ENCODE measurements at places on chromosomes 16 and 17.

DNA sequence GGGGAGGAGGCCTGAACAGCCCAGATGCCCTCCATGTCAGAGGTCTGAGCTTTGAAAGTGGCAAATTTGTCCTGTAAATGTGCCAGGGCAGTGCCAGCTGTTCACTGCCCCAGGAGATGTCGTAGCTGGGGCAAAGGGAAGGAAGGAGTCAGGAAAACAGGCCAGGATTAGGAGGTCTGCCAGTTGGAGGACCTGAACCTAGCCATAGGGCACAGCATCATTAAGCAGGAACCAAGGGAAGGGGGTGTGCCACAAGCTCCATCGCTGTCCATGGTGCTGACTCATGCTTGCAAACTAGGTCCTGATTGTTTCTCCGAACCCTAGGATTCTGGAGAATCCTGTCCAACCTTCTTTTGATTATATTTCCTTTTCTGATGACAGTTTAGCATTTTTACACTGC, 124.2 kb downstream of the TMEM132E start:
- peak; percentile 55 for DNase-seq

DNA sequence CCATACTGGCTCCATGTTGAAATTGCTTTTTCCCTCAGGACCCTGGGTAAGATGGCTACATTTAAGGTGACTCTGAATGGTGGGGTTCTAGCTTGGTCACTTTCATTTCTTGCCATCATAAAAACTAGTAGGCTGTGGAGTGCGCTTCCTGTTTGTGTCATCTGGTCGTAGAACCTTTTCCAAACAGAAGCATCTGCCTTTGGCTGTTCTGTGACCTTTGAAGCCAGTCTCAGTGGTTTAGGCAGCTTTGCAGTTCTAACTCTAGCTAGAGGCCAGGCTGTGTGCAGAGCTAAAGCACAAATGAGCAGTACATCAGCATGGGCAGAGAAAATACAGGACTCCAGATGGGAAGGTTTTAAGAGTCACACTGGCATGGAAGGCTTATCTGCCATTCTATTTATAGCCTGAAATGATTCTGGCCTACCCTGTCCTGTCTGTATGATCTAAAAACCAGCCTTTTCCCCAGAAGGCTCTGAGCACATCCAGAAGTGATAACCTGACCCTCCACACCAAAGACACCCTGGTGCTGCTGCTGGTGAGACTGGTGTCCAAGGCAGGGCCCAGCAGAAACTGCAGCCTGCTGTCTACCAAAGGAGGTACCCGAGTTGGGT, 8.6 kb downstream of the ESRP2 start:
- no peak for DNase-seq

- DNase-seq: no peak
Measured at GRCh38 chr17:43027091-43028032, 2.3 kb downstream of the RND2 start.

GRCh38 chr16:12063435-12063834, 86.9 kb downstream of the SNX29 start:
- DNase-seq: peak; percentile 4

DNA sequence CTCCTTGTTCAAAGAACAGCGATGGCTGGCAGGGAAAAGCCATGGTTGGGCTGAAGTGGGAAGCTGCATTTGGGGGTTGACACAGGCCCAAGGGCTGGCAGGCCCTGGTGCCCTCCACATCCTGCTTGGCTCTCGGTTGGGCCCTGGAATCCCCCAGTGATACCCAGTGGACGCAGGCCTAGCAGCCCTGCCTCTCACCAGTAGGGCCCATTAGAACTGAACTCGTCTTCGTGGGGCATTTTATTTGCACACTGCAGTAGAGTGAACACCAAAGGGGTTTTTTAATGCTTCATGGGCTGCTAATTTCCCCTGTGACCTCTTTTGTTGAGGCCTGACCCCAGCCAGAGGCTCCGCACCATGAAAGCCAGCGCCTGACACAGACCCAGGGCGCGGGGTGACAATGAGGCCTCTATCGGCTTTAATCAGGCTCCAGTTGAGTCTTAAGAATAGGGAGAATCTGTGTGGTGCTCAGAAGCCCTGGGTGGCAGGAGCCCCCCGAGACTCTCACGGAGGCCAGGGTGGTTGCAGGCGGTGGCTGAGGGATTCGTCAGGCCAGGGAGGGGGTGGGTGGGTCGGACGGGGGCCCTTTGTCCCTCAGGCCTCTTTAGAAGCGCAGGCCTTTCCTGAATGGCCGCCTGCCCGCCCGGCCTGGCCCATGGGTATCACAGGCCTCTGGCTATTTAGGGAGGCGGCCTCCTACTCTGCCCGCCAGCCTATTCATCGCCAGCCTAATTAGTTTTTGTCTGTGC, 199.3 kb downstream of the NTN1 start:
- DNase-seq: no peak

DNA sequence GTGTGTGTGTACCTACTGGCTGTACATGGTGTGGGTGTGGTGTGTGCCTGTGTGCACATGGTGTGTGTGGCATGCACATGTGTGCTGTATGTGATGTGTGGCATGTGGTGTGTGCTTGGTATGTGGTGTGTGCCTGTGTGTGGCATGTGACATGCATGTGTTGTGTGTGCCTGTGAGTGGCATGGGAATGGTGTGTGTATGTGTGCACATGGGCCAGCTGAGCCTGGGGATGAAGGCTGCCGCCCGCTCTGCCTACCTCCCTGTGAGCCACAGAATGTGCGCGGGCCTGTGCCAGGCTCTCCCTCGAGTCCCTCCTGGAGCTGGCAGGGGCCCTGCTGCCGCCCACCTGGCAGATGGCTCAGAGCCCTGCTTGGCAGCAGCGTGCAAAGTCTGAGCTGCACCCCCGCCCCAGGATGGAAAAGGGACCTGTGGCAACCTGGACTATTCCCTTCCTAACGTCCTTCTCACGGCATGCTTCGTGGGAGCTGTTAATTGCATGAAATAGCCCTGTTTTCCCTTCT, 9.3 kb downstream of the PRSS27 start:
- no peak for DNase-seq

DNA sequence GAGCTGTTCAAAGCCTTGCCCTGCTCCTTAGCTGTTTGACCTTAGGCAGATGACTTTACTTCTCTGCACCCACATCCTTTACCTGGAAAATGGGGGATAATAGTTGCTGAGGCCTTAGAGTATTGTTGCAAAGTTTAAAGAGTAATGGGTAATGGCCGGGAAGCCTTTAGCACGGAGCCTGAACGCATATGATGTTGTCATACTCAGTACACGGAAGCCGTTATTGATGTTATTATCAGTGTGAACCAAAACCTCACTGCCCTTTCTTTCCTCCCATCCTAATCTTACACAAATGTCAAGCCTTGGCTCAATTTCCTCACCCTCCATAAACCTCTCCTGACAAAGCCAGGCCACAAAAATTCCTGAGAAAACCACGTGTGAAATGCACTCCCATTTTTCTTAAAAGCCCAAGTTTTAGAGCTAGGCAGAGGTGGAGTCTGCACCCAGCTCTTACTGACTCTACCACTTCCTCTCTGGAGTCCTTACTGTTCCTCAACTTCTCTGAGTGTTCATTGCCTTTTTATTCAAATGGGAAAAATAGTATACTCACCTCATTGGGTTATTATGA, 67.3 kb upstream of the CACNG3 start:
- no peak for DNase-seq

- DNase-seq: no peak
Measured at GRCh38 chr16:51144203-51144602, 6.9 kb downstream of the SALL1 start.

- peak; percentile 76 for DNase-seq
Measured at GRCh38 chr17:79045842-79046196, 21.9 kb downstream of the C1QTNF1 start.

- no peak for DNase-seq
Measured at GRCh38 chr17:75830164-75831031, 13.8 kb downstream of the UNC13D start.

DNA sequence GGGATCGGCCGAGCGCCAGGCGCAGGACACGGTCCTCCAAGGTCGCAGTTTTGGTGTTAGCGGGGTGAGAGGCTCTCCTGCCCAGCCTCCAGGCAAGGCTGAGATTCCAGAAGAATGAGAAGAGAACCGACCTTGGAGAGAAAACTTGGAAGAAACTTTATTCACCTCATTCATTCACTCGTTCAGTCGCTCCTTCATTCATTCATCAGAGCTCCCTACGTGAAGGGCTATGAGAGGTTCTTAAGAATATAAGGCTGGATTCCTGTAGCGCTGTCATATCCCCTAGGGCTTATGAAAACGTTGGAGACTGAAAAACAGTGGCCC, 991 bp upstream of the MYH10 start:
- DNase-seq: no peak

DNA sequence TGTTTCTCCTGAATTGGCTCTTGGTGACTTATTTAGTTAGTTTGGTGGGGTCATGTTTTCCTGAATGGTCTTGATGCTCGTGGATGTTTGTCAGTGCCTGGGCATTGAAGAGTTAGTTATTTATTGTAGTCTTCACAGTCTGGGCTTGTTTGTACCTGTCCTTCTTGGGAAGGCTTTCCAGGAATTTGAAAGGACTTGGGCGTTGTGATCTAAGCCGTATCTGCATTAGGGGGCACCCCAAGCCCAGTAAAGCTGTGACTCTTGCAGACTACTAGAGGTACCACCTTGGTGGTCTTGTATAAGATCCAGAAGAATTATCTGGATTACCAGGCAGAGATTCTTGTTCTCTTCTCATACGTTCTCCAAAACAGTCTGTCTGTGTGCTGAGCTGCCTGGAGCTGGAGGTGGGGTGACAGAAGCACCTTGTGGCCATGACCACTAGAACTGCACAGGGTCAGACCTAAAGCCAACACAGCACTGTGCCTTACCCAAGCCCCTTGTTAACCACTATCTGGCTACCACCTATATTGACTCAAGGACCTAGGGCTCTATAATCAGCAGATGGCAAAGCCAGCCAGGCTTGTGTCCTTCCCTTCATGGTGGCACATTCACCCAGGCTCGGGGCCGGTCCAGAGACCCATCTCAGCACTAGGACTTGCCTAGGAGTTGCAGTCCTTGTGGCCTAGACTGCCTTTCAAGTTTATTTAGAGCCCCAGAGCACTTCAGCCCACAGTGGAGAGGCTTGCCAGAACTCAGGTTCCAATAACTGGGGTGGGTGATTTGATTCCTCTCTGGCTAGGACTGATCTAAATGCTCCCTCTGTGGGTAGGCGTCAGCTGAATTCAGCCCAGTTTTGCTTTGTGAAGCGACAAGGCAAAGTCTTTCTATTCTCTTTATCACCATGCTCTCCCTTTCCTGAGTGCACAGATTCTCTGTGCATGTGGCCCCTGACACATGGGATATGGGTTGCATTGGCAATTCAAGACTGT, 11.0 kb downstream of the RNF135 start:
- no peak for DNase-seq

DNA sequence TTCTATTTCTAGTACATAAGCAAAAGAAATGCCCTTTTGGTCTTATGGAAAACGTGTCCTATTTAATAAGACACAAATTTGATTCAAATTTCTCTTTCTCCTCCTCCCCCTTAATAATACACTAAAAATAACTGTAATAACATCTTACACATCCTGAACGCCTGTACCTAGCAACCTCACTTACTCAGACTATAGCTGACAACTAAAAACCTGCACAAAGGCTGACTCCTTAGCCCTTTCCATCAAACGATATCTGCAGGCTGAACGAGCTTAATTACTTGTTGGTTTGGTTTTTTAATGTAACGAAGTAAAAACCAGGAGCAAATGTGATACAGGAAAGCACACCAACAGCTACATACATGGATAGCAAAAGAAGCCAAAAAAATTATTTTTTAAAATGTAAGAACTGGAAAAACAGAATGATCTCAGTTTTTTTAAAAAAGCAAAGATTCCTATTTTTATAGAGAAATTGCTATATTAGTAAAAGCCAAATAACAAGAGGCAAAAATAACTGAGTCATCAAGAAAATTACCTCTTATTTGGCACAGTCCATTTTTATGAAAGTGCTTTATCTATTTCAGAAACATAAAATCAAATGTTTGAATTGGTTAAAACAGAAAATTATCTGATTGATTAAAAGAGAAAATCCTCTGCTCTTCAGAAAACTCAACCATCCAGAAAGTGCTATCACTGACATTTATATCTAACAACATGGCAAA, 23.5 kb downstream of the ADCY9 start:
- DNase-seq: no peak

DNA sequence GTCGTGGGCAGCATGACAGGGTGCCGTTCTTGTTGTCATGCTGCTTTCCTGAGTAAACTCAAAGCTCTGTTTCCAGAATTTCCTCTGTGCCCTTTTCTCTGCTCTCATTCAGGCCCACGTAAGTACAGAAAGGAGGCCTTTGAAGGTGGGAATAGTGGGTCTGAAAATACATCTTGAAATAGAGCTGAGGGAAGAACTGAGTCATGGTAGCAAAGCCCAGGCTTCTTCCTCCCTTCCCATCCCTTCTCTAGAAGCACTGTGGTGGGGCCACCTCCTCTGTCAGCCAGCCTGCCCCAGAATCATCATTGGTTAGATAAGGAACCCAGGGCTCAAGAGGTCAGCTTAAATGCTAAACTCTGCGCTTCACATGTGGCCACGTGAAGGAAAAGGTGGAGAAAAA, 9.4 kb downstream of the CTRL start:
- no peak for DNase-seq

GRCh38 chr16:68399456-68399855, 48.9 kb downstream of the SMPD3 start:
- peak; percentile 10 for DNase-seq

- DNase-seq: no peak
Measured at GRCh38 chr17:49490276-49490675, 4.8 kb upstream of the NGFR start.

- peak; percentile 95 for DNase-seq
Measured at GRCh38 chr16:1543085-1543896, 9.8 kb downstream of the TMEM204 start.

GRCh38 chr17:2814049-2814448, 17.8 kb downstream of the RAP1GAP2 start:
- DNase-seq: no peak

DNA sequence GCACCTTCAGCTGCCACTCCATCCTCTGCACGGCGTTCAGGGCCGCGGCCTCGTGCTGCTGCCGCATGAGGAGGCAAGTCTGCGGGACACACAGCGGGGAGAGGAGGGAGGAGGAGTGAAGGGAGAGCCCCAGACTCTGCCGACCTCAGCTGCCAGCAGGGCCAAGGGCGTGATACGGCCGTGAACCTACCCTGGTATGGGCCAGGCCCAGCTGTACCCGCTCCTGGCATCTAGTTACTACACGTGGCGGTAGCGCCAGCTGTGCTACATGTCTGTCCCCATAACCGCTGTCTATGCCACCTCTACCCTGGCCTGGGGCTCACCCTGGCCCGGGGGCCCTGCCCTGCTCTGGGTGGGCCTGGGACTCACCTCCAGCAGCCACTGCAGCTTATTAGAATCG, 51.1 kb downstream of the ZNF778 start:
- no peak for DNase-seq

DNA sequence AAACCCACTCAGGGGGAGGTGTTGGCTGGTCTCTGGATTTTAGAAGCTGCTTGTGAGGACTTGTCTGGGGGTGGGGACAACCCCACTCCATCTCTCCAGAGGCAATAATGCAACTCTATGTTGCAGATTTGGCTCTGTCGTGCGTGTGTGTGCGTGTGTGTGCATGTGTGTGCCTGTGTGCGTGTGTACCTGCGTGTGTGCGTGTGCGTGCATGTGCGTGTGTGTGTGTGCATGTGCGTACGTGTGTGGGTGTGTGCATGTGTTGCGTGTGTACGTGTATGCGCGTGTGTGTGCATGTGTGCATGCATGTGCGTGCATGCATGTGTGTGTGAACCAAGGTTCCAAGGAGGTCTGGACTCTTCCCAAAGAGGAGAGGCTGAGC, 120.4 kb upstream of the LHX1 start:
- DNase-seq: no peak
